Endothelial cell of umbilical vein (primary cell): ENCODE measurements at places on chromosomes 2 and 18.

- no peak for DNase-seq
Observed at GRCh38 chr18:46415532-46416252, 241.3 kb downstream of the LOXHD1 start.

GRCh38 chr2:235634435-235635158 lies 140.8 kb downstream of the AGAP1 start:
- no peak for DNase-seq

DNA sequence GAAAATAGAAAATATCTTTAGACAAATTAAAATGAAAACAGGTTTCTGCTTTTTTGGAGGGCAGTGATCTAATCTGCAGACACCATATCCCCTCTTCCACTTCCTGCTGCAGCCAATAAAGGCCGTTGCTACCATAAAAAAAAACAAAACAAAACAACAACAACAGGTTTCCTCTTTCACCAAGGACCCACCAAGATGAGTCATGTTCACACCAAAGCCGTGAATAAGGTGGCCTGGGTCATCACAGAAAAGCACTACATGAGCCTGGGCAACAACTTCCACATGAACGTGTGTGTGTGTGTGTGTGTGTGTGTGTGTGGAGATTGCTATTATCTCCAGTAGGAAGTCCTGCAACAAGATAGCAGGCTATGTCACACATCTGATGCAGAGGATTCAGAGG lies 24.8 kb upstream of the TFCP2L1 start:
- peak; percentile 34 for DNase-seq

- peak; percentile 28 for DNase-seq
Observed at GRCh38 chr18:55275039-55275901, 312.7 kb downstream of the TCF4 start.
